ENCODE measurements at places on chromosomes 2 and 18.

DNA sequence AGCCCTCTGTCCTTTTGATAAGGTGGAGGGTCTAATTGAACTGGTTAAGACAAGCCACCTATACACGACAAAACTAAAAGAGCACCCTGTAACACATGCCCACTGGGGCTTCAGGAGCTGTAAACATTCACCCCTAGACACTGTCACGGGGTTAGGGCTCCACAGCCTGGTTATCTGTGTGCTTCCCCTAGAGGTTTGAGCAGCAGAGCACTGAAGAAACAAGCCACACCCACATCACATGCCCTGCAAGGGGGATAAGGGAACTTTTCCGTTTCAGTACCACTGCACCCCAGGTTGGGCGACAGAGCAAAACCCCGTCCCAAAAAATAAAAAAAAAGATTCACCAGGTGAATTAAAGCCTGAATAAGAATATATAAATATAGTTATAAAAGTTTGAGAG is 913.7 kb upstream of the ACVR2A start:
- DNase-seq = no peak

- no peak for DNase-seq
These were observed 9.4 kb upstream of the SLC38A11 start for GRCh38 chr2:164964700-164965099.

DNA sequence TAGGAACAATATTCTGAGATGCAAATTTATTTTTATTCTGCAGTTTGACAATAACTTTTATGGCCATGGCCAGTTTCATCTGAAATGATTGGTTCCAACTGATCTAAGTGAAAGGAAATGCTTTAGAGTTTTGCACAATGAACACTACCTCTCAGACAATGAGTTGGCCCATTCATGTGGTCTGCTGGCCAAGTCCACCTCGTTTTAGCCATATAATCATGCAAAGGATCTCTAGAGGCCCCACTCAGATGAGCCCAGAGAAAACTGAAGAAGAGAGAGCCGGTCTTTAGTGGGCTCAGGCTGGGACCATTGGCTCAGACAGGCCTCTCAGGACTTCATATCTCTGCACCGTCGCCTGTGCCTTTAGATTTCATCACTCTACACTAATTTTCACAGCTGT is 254.7 kb downstream of the MREG start:
- DNase-seq = no peak

DNA sequence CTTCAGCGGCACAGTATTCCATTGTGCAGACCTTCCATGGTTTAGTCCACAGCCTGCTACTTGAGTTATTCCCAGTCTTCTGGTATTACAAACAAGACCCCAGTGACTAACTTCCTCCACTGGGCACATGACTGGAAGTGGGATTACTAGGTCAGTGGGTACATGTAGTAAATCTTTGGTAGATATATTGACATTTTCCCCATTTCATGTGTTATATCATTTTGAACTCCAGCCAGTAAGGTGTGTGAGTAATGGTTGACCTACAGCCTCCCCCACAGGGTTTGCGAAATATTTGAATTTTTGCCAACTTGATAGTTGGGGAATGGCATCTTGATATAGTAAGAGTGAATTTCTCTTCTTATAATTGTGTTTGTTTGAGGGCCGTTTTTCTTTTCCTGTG is 58.8 kb downstream of the RNF144A start:
- DNase-seq = no peak

Measured in activated naive CD8-positive, alpha-beta T cell treated with anti-CD3 and anti-CD28 coated beads for 36 hours (primary cell).